Osteoblast (primary cell): ENCODE measurements at places on chromosomes 7 and 10. TPM values are rescaled to one million over a fixed set of nuclear protein-coding genes. Genes with fewer than 3 reads are reported as not detected.

FBXL15 gene
- total RNA-seq = 5.9 and 9.4 TPM in 2 replicates

HABP2 gene
- total RNA-seq = not detected in 2 replicates

ZMIZ2 gene
- 18.8 and 19.4 TPM in 2 replicates for total RNA-seq

MMD2 gene
- total RNA-seq = not detected in 2 replicates

LIPJ gene
- under 0.01 TPM in 2 replicates for total RNA-seq

C10orf67 gene
- total RNA-seq = not detected in 2 replicates

HOXA10 gene
- total RNA-seq = 32.1 and 43.1 TPM in 2 replicates

HYAL4 gene
- not detected in 2 replicates for total RNA-seq

SPDYE5 gene
- total RNA-seq = under 0.01 TPM in 1 of 2 replicates, not detected in the other

TMEM176A gene
- not detected in 2 replicates for total RNA-seq

SFTPA2 gene
- total RNA-seq = not detected in 2 replicates

CYP3A7 gene
- total RNA-seq = not detected in 2 replicates

SFTPD gene
- total RNA-seq = 0.36 TPM in 1 of 2 replicates, not detected in the other

LOXL4 gene
- total RNA-seq = 28.6 and 36.6 TPM in 2 replicates

- DNase-seq = no peak
Measured at GRCh38 chr7:27872356-27873275, 132.7 kb downstream of the TAX1BP1 start.

- DNase-seq = peak; percentile 45
Measured at GRCh38 chr10:99433378-99434020, 3.1 kb upstream of the GOT1 start.

DNA sequence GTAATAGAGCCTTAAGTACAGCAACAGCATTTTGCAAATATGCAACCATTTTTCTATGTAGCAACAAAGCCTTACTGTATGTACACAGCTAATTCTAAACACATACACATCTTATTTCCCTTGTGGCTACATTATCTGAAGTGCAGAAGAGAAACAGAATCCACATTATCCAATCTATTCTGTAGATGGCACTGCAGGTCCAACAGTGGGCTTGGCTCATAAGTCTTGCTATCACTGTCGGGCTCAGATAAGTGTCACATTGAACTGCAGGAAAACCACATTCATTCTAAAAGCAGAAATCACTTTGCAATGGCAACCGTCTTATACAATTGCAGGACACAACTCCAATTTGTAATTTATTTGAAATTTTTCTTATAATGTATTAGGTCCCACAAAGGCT, 109.8 kb upstream of the NOBOX start:
- DNase-seq = no peak

DNA sequence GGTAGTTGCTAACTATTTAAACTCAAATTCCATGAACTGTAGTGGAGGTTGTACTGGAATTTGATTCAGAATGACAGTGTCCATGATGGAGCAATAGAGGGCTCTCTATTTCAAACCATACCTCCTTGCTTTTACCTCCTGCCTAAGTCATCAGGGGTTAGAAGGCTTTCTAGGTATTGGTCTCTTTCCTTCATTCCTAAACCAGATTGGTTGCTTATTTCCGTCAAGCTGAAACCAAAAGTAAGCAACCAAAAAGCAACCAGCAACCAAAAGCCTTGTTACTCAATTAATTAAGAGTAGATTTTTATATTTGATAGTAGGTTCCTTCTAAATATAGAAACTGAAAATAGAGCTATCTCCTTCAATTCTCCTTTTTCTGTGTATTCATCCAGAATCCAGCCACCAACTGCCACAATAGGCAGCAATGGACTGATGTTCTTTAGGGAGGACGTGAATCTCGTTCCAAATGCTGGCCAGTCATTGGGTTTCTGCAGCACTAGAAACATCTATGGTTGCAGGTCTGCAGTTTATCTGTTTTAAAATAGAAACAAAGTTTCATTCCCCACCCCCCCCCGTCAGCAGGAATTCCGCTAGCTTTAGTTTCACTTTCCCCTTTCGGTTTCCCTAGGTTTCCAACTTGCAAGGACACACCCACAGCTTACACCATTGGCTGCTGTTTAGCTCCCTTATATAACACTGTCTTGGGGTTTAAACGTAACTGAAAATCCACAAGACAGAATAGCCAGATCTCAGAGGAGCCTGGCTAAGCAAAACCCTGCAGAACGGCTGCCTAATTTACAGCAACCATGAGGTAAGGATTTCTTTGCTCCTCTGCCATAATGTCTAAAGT, at the start of gene IFIT1:
TSS of gene IFIT1 (plus strand) at position 717 of the 850 bp plus-strand sequence. CDS start at position 807, 90 bp downstream.
- peak; percentile 61 for DNase-seq

- no peak for DNase-seq
Measured at GRCh38 chr7:16975712-16976111, 93.9 kb upstream of the AGR3 start.

DNA sequence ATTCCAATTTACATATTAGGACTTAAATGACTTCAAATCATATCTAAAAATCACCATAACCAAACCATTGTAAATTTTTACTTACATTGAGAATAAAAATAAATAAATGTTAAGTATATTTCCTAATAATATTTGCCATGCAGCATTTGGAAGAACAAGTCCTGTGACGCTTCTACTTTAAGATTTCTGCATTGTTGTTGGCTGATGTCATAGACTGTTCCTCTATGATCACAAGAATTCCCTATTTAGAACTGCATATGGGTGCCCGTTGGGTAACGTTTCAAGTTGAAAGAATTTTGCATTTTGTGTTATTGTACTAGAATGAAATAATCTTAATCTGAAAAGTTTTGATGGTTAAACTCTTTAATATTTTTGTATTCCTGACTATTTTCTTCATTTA, 5.1 kb upstream of the ITGB1 start:
- DNase-seq = peak; percentile 62

DNA sequence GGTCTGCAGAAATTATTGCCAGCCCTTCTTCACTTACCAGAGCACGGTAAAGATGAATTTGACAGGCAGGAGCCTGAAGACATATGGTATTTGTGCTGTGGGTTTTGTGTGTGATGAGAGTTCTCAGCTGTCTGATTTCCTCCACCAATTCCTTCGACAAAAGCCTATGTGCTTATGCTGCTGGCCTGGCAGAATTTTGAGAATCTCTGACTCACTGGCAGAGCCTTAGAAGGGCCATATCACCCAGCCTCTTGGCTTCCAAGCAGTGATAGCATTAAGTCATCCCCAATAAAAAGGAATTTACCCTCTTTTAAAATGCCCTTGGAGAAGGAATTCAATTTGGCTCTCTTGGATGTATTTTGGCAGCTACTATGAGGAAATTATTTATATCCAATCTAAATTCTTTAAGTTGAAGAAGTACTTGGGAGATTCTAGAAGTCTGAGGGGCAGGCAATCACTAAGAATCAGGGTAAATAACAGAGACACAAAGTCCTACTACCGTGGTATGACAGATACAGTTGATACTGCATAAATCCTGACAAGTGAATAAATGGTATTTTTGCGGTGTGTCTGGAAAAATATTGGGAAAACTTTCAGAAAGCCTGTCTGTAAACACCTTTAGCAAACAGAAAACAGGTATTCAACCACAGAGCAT, 68.6 kb upstream of the EFCAB10 start:
- peak; percentile 96 for DNase-seq

DNA sequence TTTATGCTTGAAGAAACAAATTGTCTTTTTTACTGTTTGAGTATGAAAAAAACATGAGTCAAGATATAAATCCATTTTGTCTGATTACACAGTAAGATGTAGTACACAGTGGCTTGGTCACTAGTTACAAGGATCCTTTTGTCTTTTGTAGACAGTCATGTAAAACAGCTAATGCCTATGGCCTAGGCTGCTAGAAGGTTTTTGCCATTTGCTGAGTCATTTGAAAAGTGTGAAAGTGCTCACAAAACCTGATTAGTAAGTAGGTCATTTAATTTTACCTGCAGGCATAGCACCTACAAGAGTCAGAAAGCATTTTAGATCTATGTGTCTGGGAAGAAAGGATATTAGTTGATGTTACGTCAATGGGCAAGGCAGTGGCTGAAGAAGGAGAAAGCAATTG, 819.4 kb downstream of the MAGI2 start:
- DNase-seq = no peak

- DNase-seq = no peak
Measured at GRCh38 chr7:1501487-1502270, 2.5 kb downstream of the INTS1 start.

GRCh38 chr10:5645375-5645774, 21.0 kb downstream of the ASB13 start:
- DNase-seq = no peak

- DNase-seq = no peak
Measured at GRCh38 chr7:75931680-75932079, 16.7 kb downstream of the POR start.

GRCh38 chr7:107922886-107923285, 31.9 kb downstream of the DLD start:
- DNase-seq = no peak

GRCh38 chr7:113084496-113085172, 2.0 kb downstream of the GPR85 start:
- DNase-seq = peak; percentile 70

DNA sequence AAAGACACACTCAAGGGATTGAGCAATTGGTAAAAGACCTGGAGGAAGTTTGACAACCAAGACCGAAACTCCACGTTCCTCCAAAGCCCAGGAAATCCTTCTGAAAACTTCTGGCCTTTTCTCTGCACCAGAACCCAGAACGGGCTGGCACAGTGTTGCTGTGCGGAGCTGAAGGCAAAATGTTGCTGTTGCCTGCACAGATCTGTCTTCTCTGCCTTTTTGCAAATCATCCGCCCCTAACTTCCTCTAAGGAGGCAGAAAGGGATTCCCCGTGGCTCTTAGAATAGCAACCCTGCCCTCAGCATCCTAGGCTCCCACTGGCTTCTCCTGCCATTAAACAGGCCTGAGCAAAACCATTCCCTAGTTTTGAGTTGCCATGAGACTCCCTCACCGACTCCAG, 44.9 kb downstream of the FIGNL1 start:
- DNase-seq = no peak

DNA sequence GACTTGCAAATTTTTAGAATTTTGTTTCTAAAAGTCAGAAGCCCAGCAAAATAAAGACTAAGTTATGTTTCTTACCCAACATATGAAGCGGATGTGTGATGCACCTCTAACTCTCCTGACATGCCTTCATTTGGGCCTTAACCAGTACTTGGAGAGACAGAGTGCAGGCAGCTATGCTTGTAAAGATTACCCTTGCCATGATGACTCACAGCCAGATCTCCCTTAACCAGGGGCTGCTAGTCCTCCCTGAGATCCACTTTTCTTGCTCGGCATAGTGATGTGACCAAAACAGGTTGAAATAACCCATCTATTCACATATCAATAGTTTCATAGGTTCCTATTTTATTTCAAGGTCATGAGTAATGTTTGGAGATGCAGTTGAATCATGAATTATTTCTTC, 43.6 kb downstream of the PPP1R3A start:
- DNase-seq = no peak

- DNase-seq = peak; percentile 66
Measured at GRCh38 chr7:141649137-141649864, 52.7 kb downstream of the DENND11 start.

DNA sequence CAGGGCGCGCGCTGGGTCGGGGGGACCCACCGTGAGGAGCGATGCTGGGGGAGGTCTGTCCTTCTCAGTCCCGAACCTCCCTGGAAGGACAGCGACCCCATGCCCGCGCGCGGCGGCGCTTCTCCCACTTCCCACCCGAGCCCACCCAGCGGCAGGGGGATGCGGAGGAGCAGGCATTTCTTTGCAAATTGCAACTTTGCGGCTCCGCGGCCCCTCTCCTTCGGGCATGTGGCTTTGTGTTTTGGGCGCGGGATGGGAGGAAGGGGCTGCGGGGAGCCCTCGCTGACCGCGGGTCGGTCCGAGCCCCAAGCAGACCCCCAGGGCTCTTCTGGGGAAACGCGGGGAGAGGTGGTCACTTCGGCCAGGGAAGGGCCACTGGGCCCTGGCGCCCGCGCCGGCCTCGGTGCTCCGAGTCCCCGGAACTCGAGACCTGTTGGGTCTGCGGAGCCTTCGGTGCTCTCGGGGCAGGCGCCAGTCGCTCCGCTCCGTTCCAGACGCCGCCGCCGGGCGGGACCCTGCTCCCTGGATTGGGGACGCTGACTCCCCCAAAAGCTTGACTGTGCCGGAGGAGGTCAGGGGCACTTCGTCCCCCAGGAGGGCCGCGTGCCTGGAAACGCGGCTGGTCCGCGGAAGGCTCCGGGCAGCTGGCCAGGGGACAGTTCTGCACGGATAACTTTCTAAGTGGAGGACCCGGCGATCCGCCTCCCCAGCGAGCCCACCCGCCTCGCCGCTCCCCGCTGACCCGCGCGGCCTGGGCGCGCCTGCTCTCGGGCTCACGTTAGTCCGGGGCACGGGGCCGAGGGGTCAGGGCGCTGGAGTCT, 164.2 kb upstream of the DPP6 start:
- no peak for DNase-seq

DNA sequence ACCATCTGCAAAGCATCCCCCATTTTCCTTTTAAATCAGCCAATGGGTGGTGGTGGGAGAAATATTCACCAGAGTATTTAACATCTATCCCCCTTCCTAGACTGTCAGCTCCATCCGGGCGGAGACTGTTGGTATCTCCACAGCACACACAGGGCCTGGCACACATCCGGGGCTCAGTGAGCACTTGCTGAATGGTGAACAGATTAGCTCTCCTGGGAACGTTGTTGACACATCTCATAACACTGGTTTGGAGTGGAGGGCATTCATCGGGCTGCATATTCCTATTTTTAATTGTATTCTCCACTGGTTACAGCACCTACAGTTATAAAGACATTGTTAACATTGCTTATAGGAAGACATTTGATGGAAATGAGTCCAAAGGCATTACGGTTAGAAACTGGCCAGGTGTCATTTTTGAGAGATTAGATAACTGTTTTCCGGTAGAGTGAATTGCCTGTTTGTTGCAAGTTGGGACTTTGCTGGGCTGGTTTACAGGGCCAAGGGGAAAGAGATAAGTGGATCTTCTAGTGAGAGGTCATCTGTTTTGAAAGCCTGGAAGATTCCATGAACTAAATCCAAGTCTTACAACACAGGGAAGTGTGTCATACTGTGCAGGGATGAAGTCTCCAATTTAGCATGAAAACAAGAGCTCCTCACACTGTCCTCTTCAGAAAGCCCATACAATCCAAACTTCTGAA, 101.8 kb downstream of the EGFR start:
- DNase-seq = no peak

- DNase-seq = no peak
Measured at GRCh38 chr7:98930464-98930863, 52.1 kb downstream of the TRRAP start.

DNA sequence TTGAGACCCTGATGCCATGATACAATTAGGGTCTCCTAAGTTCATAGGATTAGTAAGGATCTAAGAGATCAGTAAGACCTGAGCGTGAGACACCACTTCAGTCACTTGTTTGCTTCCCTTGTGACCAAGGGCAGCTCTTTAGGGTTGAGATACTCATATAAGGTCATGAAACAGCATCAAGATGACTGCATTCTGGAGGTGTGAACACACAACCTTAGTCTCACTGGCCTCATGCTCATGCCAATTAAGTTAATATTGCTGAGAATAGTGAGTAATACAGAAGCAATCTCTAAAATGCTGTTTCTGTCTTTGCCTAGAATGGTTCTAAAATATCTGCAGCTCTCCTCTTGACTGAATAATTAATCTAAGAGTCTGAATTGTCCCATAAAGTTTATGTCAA, 39.6 kb upstream of the KLHL7 start:
- no peak for DNase-seq

GRCh38 chr10:44186150-44186549, 198.7 kb downstream of the CXCL12 start:
- DNase-seq = no peak
